CD4-positive, alpha-beta T cell treated with Interleukin-4 for 1 hour (primary cell): ENCODE measurements at places on chromosomes 7 and 10.
A peak's percentile ranks its signal among the peaks of the same experiment; 100 is the strongest.

DNA sequence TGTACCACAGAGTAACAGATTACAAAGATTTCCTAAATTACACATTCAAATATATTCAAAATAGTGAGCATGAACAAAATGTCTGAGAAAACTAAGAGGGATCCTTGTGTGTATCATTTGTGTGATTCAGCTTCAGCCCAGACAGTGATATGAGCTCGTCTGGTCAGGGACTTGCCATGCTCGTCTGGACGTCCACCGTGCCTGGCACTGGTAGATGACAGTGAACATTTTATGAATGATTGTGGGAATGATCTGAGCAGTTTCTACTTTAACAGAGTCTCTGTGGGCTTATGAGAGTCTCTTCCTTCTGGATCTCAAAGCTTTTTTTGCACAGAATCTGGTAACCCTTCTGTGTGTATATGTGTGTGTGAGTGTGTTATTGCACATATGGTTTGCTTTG lies 34.2 kb upstream of the ANKRD2 start:
- no peak for DNase-seq

GRCh38 chr7:156640949-156641485 lies 443 bp downstream of the RNF32 start:
- peak; percentile 59 for DNase-seq

GRCh38 chr10:34364253-34365037 lies 450.7 kb downstream of the PARD3 start:
- DNase-seq, result no peak

- no peak for DNase-seq
Observed at GRCh38 chr10:31253237-31253636, 65.8 kb upstream of the ZEB1 start.

DNA sequence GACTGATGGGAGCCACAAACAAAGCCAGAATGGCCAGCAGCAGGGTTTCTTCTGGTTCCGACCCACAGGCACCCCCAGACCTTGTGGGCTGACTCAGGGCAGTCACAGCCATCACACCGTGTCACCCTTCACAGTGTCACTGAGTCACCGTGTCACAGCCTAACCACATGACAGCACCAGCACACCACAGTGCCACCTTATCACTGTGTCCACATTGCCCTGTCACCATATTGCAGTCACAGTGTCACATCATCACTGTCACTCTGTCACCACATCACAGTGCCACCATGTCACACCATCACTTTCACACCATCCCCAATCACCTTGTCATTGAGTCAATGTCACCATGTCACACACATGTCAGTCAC lies 77.0 kb downstream of the OAT start:
- peak; percentile 64 for DNase-seq

DNA sequence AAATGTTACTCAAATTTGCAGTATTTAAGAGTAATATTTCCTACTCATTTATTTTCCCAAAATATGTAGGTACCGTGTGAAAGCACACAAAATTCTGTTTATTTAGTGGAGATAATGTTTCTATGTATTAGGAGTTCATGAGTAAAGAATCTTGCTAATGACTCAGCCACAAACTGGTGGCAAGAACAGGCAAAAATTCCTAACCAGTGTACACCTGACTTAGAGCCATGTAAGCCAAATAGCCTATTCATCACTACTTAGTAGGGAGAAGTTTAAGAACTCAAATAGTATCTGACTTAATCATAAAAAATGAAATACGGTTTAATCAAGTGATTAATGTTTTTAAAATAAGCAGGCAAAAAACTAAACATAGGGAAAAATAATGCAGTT lies 169.0 kb downstream of the SRPK2 start:
- DNase-seq, result no peak

DNA sequence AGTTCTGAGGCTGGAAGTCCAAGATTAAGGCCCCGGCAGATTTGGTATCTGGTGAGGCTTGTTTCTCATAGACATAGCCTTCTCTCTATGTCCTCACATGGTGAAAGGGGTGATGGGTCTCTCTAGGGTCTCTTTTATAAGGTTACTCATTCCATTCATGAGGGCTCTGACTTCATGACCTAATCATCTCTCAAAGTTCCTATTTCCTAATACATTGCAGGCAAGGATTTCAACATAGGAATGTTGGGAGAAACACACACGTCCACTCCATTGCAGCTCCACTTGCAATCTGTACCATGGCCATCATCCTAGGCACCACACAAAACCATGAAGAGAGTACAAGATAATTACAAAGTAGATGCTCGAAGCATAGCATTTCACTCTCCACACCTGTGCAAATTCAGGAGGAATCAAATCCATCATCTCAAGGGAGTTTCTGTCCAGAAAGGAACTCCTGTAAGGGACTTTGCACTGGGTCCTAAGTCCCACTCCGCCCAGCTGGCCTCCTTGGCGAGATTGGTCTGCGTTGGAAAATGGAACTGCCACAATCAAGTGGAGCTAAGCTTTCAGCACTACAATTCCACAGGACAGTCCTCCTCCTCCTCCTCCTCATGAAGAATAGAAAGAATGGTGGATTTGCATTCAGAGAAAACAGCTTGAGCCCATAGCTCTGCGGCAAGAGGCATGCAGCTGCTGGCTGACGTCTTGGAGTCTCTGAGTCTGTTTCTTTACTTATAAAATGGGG lies 8.8 kb downstream of the DDC start:
- DNase-seq, result no peak

GRCh38 chr7:137656227-137656849 lies 190.4 kb downstream of the DGKI start:
- peak; percentile 44 for DNase-seq

- no peak for DNase-seq
Observed at GRCh38 chr10:133245439-133246235, 8.0 kb downstream of the VENTX start.

DNA sequence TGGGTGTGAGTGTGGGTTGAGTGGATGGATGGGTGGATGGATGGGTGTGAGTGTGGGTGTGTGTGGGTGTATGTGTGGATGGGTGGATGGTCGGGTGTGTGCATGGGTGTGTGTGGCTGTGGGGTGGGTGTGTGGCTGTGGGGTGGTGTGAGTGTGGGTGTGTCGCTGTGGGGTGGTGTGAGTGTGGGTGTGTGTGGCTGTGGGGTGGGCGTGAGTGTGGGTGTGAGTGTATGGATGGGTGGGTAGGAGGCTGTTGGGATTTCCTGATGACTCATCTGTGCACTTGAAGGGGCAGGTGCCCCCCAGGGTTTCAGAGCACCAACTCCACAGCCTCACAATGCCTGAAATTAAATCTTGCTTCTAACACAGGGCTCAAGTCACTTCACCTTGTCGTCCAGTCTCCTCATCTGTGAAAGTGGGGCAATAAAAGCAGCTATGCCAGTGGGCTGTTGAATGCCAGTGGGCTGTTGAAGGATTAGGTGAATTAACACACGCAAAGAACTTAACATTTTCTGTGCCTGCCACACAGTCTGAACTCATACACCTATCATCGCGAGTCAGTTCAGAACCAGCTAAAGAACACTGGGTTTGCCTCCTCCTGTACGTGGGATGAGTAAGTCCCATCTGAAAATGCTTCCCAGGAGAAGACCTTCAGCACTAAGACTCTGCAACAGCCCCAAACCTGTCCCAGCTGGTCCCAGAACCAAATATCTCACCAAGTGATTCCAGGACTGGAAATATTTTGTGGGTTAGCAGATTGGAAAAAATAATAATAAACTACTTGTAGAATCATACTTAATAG lies 32.0 kb downstream of the SFMBT2 start:
- no peak for DNase-seq

DNA sequence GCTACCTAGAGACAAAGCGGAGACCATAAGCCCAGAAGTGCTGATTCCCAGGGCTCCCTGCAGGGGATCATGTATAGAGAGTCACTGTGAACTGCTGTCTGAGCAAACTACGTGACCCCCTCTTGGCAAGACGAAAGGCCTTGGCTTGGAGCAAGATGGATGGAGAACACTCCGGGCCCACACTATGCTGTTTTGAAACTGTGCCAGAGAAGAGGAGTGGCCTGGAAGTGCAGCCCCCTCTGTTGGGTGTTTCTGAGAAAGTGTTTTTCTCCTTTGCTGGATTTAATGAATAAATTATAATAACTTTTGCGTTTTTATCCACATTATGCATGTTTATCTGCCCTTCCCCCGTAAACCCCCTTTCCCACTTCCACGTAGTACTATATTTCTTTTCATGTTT lies 639.3 kb upstream of the GALNT17 start:
- no peak for DNase-seq

- DNase-seq, result no peak
Observed at GRCh38 chr7:36228039-36228438, 75.0 kb downstream of the EEPD1 start.

GRCh38 chr7:82044497-82045080 lies 274.7 kb upstream of the HGF start:
- no peak for DNase-seq

DNA sequence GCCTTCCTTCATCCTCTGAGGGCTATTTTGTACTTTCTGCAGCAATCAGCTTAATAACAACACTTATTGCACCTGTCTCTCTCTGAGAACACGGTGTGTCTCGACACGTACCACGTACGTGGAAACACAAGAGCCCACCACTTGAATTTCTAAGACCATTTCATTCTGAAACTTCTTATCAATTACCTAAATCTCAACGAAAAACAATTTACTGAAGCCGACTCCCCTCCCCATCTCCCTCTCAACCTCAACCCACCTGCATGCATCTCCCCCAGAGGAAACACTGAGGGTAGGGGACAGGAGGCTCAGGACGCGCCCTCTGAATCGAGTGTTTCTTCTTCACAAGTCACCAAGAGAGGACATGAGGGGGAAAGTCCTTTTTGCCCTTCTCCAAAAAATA lies 278.6 kb downstream of the USP6NL start:
- no peak for DNase-seq

DNA sequence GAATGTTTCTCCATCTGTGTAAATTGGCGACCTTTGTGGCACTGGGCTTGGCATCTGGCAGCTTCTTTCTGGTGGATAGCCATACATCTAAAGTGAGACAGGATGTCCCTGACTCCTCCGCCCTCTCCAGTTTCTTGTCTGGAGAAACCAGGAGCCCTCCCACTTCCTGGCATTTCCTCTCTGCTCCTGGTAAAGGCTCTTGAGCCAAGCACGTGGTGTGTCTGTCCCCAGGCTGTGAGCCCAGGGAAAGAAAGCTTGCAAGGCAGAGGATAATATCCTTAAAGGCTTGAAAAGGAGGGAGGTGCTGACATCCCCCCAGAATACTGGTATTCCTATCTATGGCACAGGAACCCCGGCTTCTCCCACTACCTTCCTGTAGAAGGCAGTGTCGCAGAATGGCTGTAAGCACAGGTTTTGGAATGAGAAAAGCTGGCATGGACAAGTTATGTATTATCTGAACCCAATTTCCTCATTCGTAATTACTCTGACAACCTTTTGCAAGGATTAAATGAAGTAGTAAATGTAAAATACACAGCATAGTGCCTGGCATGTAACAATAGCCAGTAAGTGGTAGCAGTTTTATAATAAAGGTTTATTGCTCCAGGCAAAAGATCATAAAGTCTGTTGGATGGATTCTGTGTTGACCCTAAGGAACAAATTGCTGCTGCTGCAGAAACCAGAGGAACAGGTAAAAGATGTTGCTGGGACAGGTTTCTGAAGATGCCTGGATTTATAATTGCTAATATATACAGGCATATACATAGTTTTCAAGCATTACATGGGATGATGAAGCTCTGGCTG lies 11.8 kb upstream of the ACSL5 start:
- no peak for DNase-seq

- peak; percentile 26 for DNase-seq
Observed at GRCh38 chr10:100872034-100872791, 40.5 kb upstream of the SLF2 start.

DNA sequence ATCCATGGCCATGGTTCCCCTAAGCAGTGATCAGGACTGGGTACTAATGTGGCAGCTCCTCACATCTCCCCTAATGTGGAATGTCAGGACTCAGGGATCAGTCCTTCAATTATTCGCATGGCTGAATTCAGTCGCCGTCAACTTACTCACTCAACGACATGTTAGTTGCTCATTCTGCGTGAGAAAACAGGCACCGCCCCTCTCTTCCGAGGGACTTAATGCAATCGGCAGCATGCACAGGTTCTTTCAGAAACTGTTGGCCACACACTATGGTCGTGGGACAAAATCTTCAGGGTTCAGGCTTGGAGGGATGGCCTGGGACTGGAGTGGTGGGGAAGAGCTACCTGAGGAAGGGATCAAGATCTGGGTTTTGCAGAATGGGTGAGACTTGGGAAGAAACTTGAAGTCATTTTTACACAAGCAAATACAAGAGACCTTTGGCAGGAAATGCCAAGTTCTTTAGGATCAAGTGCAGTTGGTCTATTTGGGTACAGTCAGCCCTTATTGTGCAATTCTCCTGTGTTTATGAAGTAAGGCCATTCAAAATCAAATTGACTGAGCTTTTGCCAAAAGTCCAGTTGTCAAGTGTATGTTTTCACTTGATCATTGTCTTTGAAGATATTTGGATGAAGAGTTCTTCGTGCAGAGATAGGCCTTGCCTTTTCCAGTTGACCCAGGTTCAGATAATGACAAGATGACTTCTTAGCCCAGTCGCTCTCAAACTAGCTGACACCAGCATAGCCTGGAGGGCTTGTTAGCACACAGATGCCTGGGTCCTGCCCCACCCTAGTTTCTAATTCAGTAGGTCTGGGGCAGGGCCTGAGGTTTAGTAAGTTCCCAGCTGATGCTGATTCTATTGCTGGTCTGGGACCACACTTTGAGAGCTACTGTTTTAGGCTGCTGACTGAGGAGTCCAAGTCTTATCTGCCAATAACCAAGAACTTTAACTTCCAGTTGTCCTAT lies 48.5 kb downstream of the LRRC18 start:
- DNase-seq, result no peak

DNA sequence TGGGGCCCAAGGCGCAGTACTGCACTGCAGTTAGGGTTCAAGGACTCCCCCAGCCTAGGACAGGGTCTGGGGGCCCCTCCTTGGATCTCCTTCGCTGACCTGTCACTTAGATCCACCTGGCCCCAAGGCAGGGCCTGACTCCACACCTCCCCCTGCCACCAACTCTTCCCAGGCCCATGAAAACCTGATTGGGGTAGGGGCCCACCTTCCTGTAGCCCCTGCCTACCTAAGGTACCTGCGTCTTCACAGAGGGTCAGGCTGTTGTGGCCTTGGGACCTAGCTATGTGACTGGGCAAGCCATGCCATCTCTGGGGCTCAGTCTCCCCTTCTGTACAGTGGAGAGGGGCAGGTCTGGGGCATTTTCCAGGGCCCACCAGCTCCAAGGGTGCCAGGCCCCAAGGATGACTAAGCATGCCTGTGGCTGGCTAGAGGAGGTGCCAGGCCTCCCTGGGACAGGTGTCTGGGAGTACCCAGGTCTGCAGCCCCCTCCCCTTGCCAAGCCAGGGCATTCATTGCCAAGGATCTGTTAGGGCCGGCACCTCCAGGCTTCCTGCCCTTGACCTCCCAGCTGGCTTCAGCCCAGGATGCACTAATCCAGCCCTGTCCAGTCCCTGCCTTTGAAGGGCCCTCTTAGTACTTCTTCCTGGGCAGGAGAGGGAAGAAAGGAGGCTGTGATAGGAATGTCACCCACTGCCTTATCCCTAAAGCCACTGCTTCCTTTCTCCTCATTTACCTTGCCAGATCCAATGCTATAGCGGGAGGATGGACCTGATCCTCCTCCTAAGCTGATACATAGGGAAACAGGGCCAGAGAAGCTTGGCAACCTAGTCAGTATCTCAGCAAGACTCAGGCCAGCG lies 1.3 kb downstream of the LIMK1 start:
- no peak for DNase-seq

GRCh38 chr10:33657154-33657908 lies 322.9 kb upstream of the NRP1 start:
- DNase-seq, result no peak

GRCh38 chr7:10759120-10759519 lies 214.6 kb upstream of the PHF14 start:
- no peak for DNase-seq
